ENCODE measurements at places on chromosomes 7 and 10.

GRCh38 chr7:127477295-127478023 is 85.0 kb upstream of the ZNF800 start:
- DNase-seq = no peak

GRCh38 chr7:140235114-140235513 is 58.3 kb upstream of the KDM7A start:
- no peak for DNase-seq

DNA sequence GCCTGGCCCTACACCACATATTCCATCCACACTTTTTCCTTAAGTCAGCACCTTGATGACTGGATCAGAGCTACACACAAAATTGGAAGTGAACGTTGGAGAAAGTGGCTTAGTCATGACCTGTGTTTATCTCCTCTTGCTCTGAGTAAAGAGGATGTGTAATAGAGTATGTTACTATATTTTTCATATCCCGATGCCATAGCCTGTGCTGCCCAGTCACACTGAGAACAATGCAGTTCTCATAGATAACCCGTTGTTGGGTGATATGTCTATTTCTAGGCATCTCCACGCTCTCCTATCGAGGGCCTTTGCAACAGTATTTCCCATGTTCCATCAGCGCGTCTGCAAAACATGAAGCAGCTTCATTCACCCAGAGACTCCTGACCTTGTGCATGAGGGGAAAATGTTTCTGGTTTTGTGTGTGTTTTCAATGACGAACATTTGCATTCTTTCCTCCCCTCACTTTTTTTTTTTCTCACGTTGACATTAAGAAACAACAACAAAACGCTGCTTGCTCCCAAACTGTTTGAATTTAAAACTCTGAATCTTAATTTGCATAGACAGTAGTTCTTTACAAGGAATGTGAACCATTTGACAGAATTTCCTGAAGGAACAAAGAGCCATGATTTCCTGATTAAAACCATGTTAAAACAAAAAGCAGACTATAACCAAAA is 43.4 kb downstream of the GRK5 start:
- peak; percentile 97 for DNase-seq

DNA sequence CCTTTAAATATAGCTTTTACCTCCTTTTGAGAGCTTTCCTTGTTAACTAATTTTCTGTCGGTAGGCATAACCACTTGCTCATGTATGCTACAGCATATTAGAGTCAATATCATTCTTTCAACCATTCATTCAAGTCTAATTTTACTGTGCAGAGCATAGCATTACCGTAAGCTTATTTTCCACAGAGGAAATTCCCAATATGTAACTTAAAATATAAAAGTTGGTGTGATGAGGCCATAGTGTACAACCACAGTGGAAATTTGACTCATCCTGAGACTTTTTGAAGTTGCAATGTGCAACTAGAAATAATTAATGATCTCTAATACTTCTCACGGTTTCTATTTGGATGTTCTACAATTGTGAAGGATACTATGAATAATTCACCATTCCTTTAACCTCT is 80.6 kb upstream of the KLF6 start:
- no peak for DNase-seq

DNA sequence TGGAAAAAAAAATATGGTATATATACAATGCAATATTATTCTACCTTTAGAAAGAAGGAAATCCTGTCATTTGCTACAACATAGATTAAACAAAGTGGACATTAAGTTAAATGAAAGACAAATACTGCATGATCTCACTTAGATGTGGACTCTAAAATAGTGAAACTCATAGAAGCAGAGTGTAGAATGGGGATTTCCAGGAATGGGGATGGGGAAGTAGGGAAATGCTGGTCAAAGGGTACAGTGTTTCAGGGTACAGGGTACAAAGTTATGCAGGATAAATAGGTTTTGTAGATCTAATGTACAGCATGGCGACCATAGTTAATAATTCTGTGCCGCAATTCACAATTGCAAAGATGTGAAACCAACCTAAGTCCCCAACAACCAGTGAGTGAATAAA is 385.5 kb downstream of the SFMBT2 start:
- DNase-seq = no peak

DNA sequence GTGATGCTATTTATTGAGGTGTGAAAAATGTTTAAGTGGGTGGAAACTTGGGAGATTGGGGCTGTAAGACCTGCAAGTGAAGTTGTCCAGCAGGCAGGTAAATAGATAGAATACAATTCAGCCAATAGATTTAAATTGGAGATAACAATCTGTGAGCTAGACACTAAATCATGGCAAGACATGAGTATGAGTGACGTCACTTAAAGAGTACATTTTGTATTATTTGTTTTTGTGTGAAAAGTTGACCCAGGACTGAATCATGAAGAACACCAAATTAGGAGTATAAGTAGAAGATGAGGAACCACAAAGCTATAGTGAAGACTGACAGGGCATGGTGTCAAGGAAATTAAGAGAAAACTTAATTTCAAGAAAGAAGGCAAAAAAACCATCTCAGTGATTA is 249.1 kb upstream of the SEMA3C start:
- no peak for DNase-seq

DNA sequence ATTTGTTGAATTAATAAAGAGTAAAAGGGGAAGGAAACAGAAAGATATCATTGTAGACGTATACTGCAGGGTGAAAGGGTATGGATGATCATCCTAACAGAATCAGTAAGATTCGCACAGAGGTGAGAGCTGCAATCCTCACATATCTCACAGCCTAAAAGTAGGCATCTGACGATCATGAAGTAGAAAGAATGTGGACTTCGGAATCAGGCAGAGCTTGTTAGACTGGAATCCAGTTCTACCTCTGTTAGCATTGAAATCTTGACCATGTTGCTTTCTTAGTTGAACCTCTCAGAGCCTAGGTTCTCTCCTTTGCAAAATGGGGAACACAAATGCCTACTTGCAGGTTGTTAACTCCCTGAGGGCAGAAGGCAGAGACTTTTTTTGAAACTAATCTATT is 320.0 kb upstream of the C7orf33 start:
- no peak for DNase-seq

DNA sequence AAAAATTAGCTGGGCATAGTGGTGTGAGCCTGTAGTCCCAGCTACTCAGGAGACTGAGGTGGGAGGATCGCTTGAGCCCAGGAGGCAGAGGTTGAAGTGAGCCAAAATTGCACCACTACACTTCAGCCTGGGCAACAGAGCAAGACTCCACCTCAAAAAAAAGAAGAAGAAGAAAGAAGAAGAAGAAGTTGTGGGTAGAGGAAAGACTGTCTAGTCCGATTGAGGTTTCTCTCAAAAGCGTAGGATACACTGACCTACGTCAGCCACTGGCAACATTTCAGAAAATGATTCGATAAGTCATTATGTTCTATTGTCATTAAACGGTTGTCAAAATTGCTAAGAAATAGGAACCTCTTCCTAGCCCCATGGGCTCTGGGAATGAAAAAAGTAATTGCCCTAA is 22.3 kb upstream of the RHBDD2 start:
- DNase-seq = no peak

DNA sequence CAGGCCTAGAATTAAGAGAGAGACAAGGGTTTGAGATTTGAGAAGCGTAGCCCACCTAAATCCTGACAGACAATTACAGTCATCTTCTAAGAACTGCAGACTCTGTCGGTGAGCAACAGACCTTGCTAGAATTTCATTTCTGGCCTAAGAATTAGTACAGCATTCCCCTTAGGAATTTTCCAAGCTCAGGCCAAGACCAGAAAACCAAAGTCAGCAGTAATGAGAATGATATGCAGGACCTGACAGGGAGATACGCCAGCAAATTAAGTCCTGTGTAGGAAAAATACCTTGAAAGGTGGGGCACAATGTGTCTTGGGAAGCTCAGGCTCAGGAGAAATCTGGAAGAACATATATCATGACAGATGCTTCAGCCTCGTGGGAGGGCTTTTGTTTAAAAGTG is 52.7 kb upstream of the HERPUD2 start:
- no peak for DNase-seq

GRCh38 chr7:5500777-5501350 is 77.2 kb upstream of the TNRC18 start:
- no peak for DNase-seq

GRCh38 chr7:138750901-138751464 is 46.8 kb upstream of the TMEM213 start:
- no peak for DNase-seq

- no peak for DNase-seq
These were observed 63.1 kb upstream of the TFEC start for GRCh38 chr7:116093516-116094301.

DNA sequence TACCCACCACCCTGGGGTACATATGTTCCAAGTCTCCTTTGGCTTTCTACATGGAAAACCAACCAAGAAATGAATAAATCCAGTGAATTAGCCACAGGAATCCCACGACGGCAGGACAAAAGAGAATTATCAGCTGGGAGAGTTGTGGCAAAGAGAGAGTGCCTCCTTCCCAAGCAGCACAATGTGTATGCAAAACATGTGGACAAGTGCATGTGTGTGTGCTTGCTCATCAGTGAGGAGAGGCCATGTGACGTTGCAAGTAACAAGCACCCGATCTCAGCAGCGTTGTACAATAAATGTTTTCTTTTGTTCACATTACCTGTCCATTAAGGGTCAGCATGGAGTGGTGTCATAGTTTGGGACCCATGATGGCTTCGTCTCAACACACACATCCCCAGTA is 50.0 kb upstream of the EMX2 start:
- DNase-seq = no peak

DNA sequence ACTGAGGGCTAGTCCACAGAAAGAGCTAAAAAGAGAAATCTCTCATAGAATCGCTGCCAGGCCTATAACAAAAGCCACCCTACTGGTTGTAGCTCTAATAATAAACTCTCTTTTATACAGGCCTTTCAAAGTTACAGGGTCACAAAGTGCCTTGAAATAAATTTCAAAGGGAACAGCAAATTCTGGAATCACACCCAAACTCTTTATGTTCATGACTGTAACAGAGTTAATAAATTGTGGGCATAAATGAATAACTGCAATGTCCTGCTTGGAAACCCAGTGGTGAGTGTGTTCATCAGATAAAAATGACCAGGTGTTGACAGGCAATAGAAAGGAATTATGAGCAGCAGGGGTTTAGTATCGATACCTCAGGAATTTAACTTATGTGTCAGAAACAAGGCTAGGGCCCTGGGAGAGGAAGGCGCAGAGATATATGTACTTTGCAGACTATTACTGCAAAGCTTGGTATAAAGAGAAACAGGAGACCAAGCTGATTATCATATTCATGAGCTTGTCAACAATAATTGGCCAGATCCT is 9.3 kb downstream of the CDC14C start:
- DNase-seq = no peak

- no peak for DNase-seq
These were observed 200.8 kb downstream of the GATA3 start for GRCh38 chr10:8255301-8255700.

DNA sequence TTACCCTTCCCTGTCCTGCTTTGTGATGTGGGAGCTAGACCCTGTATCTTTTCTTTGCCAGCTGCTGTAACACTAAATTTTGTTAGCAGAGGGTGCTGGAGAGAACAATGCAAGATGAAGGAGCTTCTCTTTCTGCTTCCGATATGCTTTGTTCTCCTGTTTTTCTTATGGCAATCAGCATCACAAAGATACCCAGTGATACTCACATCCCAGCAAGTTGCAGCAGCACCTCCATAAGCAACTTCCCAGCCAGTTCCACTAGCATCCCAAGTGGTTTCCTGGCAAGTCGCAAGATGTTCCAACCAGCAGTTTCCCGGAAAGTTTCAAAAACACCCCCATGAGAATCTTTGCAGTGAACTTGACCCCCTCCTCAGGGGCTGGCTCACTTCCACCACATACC is 148.6 kb downstream of the IMMP2L start:
- DNase-seq = no peak

- DNase-seq = no peak
These were observed 33.6 kb downstream of the NKX6-2 start for GRCh38 chr10:132752378-132752777.

- DNase-seq = no peak
These were observed 125.9 kb downstream of the TRRAP start for GRCh38 chr7:99004216-99004615.

- no peak for DNase-seq
These were observed 30.7 kb downstream of the CUL2 start for GRCh38 chr10:35059481-35059880.

DNA sequence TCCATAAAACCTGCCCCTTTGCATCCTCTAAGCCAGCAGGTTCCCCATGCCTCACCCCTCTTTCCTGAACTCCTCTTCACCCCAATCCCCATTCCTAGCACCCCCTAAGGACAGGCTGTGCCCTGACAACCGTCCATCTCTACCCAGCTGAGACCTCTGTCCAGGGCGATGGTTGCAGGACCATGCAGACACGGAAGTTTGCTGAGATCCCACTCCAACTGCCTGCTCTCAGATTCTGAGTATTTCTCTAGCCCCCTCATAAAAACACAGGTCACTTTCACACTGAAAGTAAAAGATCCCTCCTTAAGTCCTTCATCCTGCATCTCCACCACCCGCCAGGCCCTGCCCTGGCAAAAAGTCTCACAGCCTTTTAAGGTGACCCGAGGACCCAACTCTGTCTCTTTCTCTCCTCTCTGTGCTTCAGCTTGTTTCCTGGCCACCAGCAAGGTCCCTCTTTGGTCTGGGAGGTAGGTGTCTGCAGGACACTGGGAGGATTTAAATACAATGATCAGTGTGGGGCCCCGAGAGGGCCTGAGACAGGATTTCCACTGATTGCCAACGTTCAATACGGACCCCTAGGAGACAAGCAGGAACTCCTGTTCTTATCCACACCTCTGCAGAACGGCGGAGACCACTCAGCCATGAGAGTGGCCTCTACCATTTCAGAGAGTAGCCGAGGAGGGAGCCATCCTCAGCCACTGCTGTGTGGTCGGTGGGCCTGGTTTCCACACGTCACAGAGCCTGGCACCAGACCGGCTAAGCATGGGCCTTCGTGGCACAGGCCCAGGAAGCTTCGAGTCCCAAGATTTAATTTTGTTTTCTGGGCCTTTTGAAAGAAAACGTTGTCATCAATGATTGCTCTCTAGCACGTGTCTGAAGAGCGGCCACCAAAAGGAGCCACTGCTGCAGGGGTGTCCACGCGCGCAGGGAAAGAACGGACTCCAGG is 27.9 kb downstream of the CALML3 start:
- DNase-seq = no peak

DNA sequence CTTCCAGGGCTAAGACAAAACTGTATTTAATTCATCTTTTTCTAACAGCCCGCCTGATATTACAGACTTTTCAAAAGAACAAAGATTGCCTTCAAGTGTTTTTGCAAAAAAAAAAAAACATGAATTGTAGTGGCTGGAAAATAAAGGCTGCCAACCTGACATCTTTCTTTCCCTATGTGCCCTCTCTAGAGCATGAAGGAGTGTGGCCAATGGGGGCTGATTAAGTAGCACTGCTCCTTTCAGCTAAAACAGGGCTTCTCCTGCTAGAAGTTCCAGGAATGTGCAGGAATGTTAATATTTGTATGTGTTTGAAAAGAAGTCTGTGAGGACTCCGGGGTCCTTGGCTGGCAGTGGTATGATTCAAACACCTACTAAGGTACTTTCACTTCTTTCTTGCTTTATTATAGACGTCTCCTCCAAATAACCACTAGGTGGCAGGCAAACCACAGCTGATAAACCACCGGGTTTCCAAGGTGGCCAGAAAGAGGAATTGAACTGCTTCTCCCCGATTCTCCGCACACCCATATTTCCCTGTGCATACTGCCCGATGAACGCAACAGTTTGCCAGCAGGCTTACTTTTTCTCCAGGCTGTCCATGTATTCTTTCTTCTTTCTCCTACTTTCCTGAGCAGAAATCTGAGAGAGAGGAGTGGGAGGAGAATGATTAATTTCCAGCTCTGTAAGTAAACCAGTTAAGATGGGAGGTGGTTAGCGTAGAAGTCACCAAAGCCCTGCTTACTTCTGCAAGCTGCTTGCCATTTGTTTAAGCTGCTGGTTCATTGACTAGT is 56.8 kb upstream of the DGKI start:
- DNase-seq = peak; percentile 79

GRCh38 chr7:42159130-42159529 is 77.9 kb downstream of the GLI3 start:
- DNase-seq = no peak

Data from ELR (cell line).